PC-3 (cell line): ENCODE measurements at places on chromosomes 3 and 15. TPM values are rescaled to one million over a fixed set of nuclear protein-coding genes. Genes with fewer than 3 reads are reported as not detected.

CDHR4 gene
- not detected in 2 replicates for total RNA-seq

GRCh38 chr3:61844346-61844745, 283.0 kb downstream of the PTPRG start:
- no peak for DNase-seq

DNA sequence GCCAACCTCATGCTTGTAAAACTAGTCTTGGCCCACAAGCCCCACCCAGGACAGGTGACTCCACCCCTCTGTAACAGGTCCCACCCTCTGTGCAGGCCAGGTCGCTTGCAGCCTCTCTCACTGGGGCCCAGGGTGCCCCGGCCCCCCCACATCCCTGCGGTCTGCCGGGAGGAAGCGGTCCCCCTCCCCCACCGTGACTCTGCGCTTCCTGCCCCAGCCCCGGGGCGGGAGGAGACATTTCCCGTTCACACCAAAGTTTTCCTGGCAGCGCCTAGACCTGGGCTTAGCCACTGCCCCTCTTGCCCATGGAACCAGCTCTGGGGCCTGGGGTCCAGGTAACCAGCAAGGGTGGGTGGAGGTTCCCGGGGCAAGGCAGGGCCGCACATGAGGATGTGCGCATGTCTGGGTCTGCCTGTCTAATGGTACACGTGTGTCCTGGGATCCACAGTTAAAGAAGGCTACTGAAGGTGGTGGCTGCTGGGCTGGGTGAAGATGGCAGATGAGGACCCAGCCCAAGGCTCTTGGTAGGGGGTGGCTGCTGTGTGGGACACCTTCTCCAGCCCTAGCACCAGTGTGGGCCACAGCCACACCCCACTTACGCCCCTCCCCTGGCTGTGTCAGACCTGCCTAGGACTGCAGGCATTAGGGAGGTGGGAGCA, 8.4 kb downstream of the NBEAL2 start:
- no peak for DNase-seq

DNA sequence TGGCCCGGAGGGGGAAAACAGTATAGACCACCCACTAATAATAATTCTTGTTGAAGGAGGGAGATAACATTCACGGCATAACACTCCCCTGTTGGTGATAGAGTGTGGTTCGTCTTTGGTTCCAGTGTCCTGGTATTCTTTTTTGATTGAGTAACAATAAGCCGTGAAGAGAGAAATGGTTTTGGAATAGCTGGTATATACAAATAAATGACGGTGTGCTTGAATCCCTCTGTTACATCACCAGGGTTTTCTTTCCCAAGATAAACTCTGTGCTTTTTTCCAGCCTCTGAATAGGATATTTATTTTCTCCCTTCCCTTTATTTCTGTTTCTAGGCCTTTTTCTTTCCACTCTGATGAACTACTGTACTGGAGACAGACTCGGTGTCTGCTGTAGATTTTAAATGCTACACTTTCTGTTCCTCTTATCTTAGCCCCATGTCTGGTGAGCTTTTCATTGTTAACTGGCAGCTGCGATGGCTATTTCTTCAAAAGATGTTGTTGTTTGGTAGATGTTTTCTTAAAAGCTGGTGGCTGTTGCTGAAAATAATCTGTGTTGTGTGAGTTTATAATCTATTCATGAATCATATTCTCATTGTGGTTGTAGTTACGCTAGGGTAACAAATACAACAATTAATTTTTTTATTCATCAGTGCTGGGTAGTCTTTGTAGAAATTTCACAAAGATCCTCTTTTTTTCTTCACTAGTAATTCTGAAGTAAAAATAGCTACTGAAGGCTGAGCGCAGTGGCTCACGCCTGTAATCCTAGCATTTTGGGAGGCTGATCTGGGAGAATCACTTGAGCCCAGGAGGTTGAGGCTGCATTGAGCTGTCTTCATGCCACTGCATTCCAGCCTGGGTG, 15.5 kb upstream of the SCAANT1 start:
- no peak for DNase-seq

DZIP1L gene
- total RNA-seq = 3.8 and 4.9 TPM in 2 replicates

LRTM1 gene
- not detected in 2 replicates for total RNA-seq

GRCh38 chr3:131655070-131655690, 152.4 kb upstream of the MRPL3 start:
- no peak for DNase-seq

DNA sequence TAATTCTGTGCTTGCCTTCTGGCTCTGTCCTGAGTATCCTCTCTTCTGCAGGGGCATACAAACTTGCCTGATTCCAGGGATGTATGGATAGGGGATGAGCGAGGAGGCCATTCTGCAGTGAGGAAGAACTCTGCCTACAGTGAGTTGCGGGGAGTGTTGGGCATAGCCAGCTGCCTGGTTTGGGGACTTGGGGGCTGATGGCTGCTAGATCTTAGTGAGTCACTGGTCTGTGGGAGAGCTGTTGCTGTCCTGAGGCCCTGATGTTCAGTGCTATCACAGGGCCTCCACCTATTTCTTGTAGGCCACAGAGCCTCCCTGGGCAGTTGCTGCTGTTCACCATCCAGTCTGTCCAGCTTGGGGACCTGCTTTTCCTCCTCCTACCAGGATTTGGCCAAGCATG, 20.3 kb downstream of the CDAN1 start:
- no peak for DNase-seq

AP3B2 gene
- total RNA-seq = 0.47 TPM in 1 of 2 replicates, not detected in the other

GRCh38 chr3:110016235-110016815, 679.0 kb upstream of the DPPA4 start:
- DNase-seq = no peak
